ENCODE measurements at places on chromosomes 4 and X. TPM values are rescaled to one million over a fixed set of nuclear protein-coding genes. Genes with fewer than 3 reads are reported as not detected.

The NWD2 gene
- total RNA-seq, result 44.5 TPM

The ZNF732 gene
- 1.4 TPM for total RNA-seq

The GLRA3 gene
- total RNA-seq, result 5.0 TPM

The STEEP1 gene
- 28.1 TPM for total RNA-seq

The DRP2 gene
- total RNA-seq, result 4.2 TPM

The HMGN5 gene
- 0.31 TPM for total RNA-seq

The RNF128 gene
- 1.2 TPM for total RNA-seq

The SPARCL1 gene
- total RNA-seq, result 54.9 TPM

The MXD4 gene
- total RNA-seq, result 19.7 TPM

The NSG1 gene
- 218 TPM for total RNA-seq

The AADAT gene
- 18.6 TPM for total RNA-seq

The APBB2 gene
- total RNA-seq, result 78.5 TPM

The FGFBP1 gene
- not detected for total RNA-seq

The CTAG1B gene
- not detected for total RNA-seq

The ADAMTS3 gene
- 21.5 TPM for total RNA-seq

The CCDC149 gene
- 20.9 TPM for total RNA-seq
